ENCODE measurements at places on chromosomes 7 and 10.

DNA sequence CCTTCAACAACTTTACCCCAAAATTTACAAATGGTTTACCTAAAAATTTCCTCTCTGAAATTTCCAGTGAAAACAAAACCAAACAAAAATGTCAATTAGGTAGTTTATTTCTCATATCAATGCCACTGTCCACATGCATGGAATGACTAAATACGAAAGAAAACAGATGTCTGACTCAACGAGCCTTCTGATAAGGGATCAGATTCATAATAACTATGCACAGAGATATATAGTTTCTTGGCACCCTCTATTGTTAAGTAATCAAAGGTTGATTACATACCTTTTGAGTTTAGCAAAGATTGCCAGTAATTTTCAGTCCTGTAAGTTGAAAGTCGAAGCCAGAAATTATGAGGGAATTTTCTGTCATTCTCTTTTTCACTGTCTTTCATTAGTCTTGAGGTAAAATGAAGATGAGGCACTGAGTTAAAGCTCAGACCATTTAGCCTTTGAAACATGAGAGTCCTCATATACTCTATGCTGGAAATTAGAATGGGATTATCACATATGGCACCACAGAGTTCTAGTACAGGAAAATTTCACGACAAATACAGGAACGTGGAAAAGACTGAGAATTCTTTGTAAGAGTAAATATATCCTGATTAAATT is 519.1 kb upstream of the ANKRD30A start:
- DNase-seq, result peak; percentile 32

DNA sequence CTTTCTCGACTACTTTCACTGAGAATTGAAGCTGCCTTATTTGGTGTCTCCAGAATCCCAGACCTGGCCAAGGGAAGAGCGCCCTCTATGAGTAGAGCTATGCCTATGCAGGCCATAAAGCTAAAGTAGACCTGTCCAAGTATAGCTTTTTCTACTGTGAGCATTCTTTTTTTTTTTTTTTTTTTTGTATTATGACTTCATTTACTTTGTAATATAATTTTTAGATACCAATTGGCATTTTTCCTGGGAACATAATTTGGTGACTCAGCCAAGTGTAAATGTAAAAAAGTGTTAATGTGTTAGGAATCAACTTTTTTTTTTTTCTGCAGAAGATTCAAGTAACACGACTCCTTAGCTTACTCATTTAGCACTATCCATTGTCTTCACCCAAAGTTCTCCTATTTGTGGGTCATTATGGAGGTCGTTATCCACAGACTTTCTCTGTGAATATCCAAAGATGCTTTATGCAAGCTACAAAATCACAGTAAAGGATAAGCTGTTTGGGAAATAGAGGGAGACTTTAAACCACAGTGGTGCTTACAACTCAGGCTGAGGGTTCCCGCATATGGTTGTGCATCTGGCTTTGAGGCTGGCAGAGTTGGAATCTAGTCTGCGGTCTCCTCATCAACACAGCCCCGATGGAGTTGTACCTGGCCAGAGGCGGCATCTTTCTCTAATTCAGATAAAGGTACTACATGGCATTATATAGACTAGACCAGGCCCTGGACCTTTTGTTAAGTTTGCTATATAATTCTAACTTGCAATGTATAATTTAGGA is 1040.2 kb upstream of the SORCS1 start:
- DNase-seq, result no peak

DNA sequence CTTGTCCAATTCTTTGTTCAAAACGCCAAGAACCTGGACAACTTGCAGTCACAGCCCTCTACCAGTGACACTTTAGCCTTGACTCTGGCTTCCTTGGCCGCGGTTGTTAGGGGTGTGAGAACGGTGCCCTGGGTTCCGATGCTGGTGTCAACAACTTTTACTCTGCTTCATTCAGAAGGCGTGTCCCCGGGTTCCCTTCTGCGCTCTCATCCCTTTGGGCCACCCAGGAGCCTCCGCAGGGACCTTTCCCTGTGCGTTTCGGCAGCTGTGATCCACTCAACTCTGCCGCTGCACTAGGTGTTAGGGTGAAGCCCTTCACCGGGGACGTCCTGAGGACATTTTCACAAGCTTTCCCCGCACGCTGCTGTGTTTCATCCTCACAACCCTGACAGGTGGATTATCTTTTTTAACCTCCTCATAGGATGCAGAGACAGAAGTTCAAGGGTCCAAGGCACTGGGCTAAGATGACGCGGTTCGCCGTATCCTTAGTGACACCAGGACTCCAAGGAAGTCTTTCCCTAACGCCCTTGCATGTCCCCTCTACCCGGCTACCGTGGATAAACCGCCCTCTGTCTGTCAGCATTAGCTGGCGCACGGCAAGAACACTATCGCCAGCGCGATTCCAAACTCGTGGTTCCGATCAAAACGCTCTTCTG is 133.5 kb upstream of the SHH start:
- DNase-seq, result no peak

DNA sequence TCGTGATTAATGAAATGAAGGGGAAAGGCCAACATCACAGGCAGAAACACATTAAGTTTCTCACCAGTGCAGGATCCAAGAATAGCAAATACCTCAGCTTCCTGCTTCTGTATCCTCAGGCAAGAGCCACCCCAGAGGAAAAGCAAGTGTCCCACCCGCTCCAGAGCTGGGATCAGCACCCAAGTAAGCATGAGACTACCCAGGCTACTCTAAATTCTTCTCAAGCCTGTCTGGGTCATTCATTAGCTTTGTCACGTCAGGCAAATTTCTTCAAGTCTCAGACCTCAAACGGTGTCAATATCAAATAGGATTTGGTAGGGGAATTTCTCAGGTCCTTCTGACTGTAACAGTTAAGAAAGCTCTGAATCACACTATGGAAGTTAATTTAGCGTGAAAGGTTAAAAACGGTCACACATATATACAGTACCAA is 59.0 kb downstream of the GNA12 start:
- DNase-seq, result peak; percentile 75

- DNase-seq, result peak; percentile 20
These were observed 78.9 kb downstream of the MKI67 start for GRCh38 chr10:128047351-128047750.

DNA sequence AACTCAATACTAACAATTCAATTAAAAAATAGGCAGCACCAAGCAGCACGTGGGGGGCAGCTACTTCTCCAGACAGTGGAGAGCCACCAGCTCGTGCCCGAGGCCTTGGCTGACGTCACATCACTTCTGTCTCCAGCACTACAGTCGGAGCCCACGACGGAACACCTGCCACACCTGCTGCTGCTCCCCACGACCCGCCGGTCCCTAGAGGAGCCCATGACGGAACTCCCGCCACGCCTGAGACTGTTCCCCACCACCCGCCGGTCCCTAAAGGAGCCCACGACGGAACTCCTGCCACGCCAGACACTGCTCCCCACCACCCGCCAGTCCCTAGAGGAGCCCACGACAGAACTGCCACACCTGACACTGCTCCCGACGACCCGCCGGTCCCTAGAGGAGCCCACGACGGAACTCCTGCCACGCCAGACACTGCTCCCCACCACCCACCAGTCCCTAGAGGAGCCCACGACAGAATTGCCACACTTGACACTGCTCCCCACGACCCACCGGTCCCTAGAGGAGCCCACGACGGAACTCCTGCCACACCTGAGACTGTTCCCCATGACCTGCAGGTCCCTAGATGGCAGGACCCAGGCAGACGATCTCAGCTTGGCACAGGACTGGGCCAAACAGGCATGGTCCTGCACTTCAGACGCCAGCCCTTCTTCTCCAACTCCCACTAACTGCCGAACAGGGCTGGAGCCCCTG is 258.0 kb downstream of the ELFN1 start:
- no peak for DNase-seq

DNA sequence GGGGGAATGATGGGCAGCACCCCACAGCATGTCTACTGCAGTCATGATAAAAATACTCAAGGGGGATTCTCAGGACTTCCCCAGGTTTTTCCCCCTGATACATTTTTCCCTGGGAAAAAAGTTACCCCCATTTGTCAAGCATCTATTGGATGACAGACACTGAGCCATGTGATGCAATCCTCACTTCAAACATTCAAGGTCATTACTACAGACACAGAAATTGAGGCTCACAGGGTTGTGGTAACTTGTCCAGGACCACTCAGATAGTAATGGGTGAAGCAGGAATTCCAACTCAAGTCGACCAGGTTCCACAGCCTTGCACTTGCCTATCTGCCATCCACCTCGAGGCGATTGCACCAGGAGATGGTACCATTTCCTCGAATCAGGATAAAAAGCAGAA is 31.7 kb downstream of the PPP1R3C start:
- no peak for DNase-seq

DNA sequence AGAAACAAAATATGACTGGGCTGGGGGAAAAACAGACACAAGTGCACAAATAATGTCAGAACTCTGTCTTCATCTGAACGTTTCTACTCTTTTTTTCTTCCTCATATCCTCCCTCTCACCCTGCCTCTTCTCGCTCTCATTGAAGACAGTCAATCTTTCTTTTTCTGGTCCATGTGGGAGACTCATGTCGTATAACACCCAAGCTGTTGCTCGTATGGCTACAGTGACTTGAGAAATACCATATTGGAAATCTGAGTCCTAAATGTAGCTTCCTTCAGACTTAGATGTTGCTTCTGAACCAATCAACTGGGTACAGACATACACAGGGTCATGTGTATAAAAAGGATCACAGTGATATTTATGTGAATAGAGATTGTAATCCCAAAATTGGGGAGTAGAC is 579.8 kb upstream of the CELF2 start:
- no peak for DNase-seq

- DNase-seq, result no peak
These were observed 231.3 kb downstream of the SFMBT2 start for GRCh38 chr10:7179536-7179935.

DNA sequence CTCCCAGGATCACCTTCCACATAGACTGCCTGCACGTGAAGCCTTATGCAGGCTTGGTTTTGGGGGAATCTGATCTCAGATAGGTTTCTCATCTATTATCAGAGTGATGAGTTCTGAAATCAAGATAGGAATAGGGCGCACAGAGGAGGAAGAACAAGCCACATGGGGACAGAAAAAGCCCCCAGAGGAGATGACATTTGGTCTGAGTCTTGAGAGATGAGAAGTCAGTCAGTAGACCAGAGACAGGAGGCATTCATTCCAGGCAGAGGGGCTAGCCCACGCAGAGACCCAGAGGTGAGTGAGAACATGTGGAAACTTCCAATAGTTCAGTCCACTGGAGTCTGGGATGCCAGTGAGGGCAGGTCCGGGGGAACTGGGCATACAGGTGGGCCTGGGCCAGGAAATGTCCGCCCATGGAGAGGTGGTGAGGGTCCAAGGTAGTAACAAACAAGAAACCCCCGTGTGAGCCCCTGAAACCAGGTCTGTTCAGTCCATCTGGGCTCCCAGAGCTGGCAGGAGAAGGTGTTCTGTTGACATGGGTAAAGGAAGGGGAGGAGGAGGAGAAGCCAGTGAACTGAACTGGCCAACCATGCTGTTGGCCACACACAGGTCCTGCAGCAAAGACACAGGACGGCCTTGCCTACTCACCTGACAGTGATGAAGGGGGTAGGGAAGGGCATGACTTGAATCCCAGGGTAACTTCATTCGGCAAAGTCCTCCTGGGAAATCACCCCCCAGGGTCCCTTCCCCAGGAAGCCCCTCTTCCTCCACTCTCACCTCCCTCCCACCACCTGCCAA is 69.3 kb upstream of the SMNDC1 start:
- DNase-seq, result no peak

- no peak for DNase-seq
These were observed 156.7 kb downstream of the ANLN start for GRCh38 chr7:36546331-36546730.

- DNase-seq, result no peak
These were observed 219.8 kb downstream of the TCERG1L start for GRCh38 chr10:131091682-131092081.

GRCh38 chr7:53984776-53985175 is 557.4 kb upstream of the VSTM2A start:
- no peak for DNase-seq

GRCh38 chr10:114024876-114025610 is 18.6 kb upstream of the ADRB1 start:
- no peak for DNase-seq

DNA sequence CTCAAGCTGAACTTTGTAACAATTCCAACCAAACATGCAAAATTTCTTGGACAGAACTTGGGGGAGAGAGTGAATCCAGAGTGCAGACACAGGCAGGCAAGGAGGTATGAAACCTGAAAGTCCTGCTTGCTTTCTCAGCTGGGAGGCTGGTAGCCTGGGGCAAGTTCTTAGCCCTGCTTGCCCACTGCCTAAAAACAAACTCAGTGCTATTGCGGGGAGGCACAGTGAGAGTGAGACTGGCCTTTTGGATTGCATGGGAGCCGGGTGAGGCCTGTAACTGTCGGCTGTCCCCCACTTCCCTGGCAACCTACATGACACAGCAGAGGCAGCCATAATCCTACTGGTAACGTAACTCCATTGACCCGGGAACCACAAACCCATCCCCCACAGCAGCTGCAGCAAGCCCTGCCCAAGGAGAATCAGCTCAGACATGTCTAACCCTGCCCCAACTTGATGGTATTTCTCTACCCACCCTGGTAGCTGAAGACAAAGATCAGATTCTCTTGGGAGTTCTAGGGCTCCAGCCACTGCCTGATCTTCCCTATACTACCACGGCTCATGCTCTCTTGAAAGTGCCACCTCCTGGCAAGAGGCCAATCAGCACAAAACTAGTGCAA is 663.6 kb downstream of the GRM8 start:
- no peak for DNase-seq

GRCh38 chr7:95470452-95470851 is 15.3 kb upstream of the ASB4 start:
- DNase-seq, result peak; percentile 81

GRCh38 chr7:44853391-44853790 is 5.5 kb upstream of the H2AZ2 start:
- no peak for DNase-seq

DNA sequence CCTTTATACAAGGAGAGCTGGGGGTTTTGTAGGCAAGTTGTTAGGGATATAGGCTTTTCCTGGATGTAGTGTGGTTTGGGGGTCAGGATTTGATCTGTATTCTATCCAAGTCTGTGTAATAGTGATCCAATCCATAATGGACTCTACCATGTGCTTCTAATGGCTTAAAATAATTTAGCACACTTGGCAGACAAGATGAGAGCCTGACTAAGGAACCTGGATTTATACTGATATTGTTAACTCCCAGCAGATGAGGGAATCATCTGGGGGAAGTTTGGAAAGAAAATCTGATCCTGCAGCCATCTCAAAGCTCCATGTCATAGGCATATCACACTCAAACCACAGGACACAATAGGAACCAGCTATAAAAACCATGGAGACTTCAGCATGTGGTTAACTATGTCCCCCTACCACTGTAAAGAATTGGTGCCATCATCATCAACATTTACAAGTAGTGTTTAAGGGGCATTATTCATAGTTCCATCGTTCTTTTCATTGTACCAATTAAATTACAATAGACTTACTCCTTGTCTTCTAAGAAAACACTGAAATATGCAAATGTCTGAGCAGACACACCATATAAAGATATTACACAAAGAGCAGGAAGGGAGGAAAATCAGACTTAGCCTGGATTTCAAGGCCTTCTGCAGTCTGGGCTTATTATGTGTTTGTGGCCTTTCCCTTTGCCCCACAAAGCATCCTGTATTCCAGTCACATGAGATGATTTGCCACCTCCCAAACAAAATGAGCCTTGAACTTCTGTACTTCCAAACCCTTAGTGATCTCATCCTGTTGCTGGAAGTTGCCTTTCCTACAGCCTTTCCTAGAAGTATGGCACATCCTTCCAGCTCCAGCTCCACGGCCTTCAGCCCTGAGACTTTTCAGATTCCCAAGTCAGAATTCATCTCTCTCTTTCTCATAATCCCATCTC is 22.5 kb upstream of the HPS1 start:
- no peak for DNase-seq

GRCh38 chr10:95532536-95532935 is 28.6 kb downstream of the SORBS1 start:
- DNase-seq, result no peak
